Endothelial cell of umbilical vein (primary cell): ENCODE measurements at places on chromosomes 4 and X.

- DNase-seq: no peak
Observed at GRCh38 chr4:24858550-24858949, 54.3 kb downstream of the CCDC149 start.

DNA sequence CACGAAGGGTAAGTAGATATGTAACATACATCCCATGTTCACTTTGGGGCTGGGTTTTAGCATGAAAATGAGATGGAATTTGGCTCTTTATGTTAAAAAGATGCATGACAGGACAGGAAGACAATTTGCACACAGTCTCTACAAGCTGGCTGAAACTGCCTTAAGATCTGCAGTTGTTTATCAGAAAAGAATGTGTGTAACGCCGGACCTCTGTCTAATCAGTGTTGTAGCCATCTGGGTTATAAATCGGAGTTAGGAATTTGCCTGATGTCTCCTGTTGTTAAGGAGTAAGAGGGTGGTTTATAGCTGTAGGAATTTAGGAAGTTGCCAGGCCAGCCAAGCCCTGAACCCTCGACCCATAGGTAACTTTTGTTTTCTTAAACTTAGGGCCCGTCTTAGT is 562.9 kb upstream of the FAT1 start:
- DNase-seq: no peak

GRCh38 chr4:6941796-6942195 is 32.2 kb downstream of the TBC1D14 start:
- no peak for DNase-seq

DNA sequence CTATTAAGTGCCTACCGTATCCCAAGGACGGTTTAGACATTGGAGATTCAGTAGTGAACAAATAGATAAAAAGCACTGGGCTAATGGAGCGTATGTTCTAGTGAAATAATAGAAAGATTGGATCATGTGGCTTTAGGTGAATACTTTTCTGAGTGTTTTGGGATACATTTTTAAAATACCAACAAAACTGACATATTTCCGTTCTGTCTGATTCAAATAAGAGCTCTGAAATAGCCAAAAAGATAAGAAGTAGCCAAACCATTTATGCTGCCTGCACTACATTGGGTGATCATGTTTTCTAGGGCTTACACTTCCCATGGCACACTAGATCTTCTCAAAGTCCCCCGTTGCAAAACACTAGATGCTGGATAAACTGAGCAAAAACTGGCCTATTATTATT is 14.2 kb downstream of the IGFBP7 start:
- no peak for DNase-seq

GRCh38 chrX:64456828-64457227 is 61.6 kb upstream of the MTMR8 start:
- no peak for DNase-seq

DNA sequence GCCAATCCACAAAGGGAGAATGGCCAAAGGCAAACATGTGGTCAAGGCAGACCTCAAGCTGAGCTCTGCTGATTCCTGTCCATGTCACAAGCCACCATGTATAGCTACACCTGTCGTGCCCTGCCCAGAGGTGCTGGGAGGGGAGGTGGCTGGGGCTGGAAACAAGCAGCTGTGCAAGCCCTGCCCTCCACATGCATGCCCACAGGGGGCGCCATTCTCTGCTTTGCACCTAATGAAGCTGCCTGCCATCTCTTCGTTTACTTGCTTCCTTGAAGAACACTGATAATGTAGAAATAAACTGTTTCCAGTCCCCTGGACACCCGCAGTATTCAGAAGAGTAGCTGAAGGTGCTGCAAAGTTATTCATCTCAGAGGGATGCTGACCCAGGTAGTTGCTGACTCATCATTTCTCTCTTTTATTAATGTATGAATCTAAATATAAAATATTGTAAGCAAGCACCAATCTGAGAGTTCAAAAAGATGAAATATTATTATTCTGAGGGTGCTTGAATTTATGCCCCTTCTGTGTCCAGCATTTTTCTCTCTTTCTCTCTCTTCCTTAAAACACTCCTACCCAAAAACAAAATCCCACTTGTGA is 278.6 kb downstream of the ADGRA3 start:
- DNase-seq: no peak

GRCh38 chr4:55396308-55397125 is 760 bp downstream of the TMEM165 start:
- DNase-seq: peak; percentile 43

GRCh38 chrX:5113128-5113527 is 1115.5 kb downstream of the NLGN4X start:
- DNase-seq: no peak

GRCh38 chr4:85867271-85867670 is 392.3 kb downstream of the ARHGAP24 start:
- DNase-seq: no peak

DNA sequence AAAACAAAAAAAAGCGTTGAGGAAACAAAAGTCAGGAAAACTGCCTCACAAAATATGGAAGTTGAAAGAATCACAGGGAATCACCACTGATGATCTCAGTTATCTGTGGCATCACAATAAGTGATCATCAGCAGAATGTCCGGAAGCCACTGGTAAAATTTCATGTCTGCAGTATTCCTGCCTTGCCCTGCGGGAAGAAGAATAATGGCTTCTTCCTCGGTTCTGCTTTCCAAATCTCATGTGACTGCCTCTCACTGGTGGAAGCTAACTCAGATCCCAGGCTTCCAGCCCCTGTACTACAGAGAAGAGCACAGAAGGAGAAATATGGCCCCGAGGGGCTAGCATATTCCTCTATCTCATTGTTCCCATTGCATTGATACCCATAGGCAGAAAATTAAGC is 12.7 kb upstream of the ZNF330 start:
- DNase-seq: no peak

DNA sequence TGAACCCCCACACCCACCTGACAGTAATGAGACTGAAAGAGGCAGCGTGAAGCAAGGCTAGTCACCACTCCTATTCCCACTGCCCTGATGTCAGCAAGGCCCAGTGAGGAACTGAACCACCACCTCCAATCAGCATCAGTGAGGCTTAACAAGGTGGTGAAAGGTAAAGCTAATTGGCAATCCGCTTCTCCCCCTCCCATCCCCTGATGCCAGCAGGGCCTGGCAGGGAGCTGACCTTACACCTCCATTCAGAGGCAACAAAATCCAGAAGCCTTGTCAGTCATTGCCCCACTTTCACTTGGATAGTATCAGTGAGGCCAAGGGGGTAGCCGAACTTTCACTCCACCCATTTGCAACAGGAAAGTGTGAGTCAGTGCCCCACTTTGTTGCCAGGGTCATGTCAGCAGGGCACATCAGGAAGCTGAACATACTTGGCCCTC is 60.8 kb downstream of the AWAT2 start:
- peak; percentile 77 for DNase-seq

DNA sequence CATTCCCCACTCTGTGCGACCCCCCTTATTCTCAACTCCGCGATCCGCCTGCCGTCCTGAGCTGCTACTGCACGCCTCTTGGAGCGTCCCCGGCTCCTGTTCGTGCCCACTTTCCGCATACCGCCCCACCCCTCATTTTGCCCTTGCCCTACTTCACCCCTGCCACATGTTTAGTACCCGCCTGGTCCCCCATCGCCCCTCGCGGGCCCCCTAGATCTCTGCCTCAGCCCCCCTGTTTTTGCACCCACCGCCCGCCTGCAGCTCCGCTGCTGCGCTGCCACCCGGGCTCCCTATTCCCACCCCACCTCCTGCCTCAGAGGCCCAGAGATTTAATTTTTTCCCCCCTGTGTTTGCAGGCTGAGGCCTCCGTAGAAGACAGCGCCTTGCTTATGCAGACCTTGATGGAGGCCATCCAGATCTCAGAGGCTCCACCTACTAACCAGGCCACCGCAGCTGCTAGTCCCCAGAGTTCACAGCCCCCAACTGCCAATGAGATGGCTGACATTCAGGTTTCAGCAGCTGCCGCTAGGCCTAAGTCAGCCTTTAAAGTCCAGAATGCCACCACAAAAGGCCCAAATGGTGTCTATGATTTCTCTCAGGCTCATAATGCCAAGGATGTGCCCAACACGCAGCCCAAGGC is 1.4 kb downstream of the MAGED1 start:
- peak; percentile 25 for DNase-seq

DNA sequence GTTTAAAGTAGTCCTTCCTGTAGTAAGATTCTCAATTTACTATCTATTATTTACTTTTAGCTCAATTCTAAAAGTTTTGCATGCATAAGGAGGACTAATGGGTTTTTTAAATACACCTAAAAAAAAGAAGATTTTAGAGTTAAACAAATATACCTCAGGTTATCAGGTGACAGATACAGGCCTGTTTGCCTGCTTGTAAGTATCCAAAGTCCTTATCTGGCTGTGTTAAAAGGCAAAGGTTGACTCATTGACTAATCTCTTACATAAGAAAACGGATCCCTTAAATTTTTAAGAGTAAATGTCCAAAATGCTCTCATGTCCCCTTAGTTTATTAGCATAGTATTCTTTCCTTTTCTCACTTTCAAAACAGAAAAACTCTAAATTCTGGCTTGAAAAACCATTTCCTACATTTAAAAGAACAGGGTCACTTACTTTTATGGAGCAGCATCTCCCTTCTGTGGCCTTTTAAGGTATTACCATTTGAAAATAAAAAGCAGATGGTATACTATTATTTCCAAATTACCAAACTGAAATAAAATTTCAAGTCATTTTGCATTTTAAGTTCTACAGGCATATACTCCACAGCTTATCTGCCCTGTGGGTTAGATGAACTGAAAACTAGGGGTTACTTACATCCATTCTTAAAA is 4.5 kb downstream of the CBR4 start:
- no peak for DNase-seq

- DNase-seq: no peak
Observed at GRCh38 chrX:42536286-42536685, 241.7 kb downstream of the PPP1R2C start.

- DNase-seq: no peak
Observed at GRCh38 chr4:114193624-114194399, 214.4 kb upstream of the ARSJ start.

GRCh38 chr4:147741190-147741788 is 9.4 kb downstream of the ARHGAP10 start:
- DNase-seq: no peak

DNA sequence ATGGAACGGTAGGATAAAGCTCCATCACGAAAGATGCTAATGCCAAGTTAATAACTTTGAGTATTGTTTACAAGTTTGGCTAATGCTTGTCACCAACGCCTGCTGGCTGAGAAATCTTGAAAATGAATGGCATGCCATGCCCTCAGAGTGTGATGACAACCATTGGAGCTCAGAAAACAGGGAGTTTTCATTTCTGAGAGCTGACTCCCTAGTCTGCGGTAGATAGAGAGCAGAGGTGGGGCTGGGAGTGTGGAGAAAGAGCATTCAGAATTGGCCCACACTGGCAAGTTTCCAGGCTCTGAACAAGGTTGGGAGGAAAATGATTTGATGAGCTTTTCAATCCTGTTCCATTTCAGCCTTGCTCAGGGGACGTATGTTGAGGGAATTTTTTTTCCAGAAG is 183.9 kb downstream of the CPEB2 start:
- no peak for DNase-seq

DNA sequence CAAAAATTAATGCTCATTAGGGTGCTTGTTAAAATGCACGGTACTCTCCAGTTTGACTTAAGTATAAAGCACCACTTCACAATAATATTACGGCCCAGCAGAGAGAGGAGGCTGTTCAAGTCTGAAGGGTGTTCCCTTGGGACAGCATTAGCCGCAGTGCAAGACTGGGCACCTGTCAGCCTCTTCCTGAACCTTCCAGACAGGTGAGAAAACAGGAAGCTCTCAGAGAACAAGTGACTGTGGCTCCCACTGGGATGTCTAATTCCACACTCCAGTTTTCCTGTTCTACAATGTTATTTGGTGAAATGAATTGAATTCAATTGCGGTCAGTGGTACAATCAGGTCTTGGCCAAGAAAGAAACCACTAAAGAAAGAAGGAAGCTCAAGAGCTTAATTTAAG is 414.4 kb downstream of the SMARCA1 start:
- no peak for DNase-seq

GRCh38 chrX:12309744-12310076 is 171.4 kb downstream of the FRMPD4 start:
- DNase-seq: no peak

- DNase-seq: peak; percentile 23
Observed at GRCh38 chr4:138348055-138348454, 105.9 kb upstream of the SLC7A11 start.

- peak; percentile 36 for DNase-seq
Observed at GRCh38 chr4:139167774-139168444, 9.1 kb downstream of the ELF2 start.

DNA sequence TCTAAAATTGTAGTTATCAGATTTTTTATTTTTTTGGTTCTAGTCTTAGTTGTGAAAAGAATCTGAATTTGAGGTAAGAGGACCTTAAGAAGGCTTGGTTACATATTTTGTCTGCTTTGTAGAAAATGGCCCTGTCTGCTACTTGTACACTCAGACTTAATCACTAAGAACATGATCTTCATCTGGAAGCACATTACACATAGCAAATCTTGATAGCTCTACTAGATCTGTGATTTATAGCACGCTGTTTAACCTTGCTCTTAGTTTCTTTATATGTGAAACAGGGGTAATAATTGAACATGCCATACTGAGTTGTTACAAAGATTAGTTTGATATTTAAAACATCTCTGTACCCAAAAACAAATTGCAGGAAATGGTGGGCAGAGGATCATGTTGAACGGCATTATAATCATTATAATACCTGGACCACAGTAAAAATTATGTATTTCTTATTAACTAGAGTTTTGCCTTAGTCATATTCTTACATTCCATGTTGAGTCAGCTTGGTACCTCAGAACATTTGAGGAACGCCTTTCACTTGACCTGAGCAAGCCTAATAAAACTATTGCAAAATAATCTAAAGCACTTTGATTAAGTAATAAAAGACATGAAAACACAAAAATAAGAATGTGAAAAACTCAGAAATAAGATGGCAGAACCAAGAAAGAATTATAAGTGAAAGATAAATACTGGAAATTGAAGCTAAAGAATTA is 738.0 kb upstream of the AADAT start:
- DNase-seq: no peak

DNA sequence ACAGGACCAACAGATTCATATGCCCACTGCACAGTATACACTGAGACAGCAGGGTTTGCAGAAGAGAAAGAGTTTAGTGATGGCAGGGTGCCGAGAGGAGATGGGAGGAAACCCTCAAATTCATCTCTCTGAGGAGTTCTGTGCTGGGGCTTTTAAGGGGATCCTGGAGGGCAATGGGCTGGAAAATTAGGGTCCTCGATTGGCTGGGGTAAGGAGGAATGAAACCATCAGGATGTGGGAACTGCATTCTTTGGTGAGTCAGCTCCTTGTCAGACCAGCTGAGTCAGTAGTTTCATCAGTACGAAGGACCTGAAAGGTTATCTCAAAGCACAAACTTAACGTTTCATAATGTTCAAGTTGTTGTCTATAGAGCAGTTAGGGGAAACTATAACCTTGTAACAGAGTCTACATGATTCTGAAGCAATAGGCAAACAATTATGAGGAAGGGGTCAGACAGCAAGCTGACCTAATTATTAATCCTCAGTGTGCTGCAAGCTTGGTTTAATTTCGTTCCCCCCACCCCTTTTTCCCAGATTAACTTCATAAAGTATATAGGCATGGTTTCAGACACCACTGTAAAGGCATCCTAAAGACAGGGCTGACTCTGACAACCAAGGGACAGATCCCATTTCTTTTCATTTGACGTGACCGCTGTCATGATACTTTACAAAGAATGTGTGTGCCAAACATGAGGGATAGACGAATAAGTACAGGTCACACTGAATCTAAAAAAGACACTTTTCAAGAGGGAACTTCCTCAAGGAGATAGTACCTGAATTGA is 1.5 kb upstream of the MSMO1 start:
- DNase-seq: peak; percentile 74

- DNase-seq: peak; percentile 75
Observed at GRCh38 chrX:38347136-38347535, 5.3 kb upstream of the OTC start.
